ENCODE measurements at places on chromosomes 1 and 21.

DNA sequence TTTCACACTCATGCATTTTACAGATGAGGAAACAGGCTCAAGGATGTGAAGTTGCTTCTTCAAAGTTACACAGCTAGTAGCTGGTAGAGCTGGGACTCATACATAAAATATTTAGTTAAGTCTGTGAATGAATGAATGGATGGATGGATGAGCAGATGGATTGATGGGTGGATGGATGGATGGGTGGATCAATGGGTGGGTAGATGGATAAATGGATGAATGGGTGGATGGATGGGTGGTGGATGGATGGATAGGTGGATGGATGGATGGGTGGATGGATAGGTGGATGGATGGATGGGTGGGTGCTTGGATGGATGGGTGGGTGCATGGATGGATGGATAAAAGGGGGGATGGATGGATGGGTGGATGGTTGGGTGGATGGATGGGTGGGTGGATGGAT is 240.9 kb downstream of the GRIK3 start:
- no peak for DNase-seq

DNA sequence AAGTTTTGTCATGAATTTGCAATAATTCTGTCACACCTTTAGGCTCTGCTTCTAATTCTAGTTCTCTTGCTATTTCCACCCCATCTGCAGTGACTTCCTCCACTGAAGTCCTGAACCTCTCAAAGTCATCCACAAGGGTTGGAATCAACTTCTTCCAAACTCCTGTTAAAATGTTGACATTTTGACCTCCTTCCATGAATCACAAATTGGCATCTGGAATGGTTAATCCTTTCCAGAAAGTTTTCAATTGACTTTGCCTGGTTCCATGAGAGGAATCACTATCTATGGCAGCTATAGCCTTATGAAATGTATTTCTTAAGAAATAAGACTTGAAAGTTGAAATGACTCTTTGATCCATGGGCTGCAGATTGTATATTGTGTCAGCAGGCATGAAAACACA is 19.7 kb upstream of the SFT2D2 start:
- no peak for DNase-seq

- no peak for DNase-seq
Measured at GRCh38 chr1:201584471-201585092, 45.7 kb downstream of the NAV1 start.

GRCh38 chr1:55378582-55378981 is 163.4 kb upstream of the USP24 start:
- DNase-seq, result peak; percentile 34
